Forelimb muscle (tissue), 1 donor: ENCODE measurements at places on chromosomes 5 and 9. TPM values are rescaled to one million over a fixed set of nuclear protein-coding genes. Genes with fewer than 3 reads are reported as not detected.

The FOXI1 gene
- not detected for polyA plus RNA-seq

The MAP1B gene
- polyA plus RNA-seq: 32.5 TPM

The DND1 gene
- not detected for polyA plus RNA-seq

The CCNJL gene
- 4.8 TPM for polyA plus RNA-seq

The TEK gene
- polyA plus RNA-seq: 14.0 TPM

The GDA gene
- polyA plus RNA-seq: 1.1 TPM

The NFIB gene
- 82.4 TPM for polyA plus RNA-seq

The PCDHGA4 gene
- polyA plus RNA-seq: 1.0 TPM
